Activated T-helper 1 cell treated with anti-CD3 and anti-CD28 coated beads, Interleukin-2, amount 50 U/mL, for 16 hours (primary cell): ENCODE measurements at places on chromosomes 12 and 14.

GRCh38 chr14:57865403-57866198, at the start of gene SLC35F4:
TSS of gene SLC35F4 (minus strand) at chr14:57866092.
- no peak for DNase-seq

DNA sequence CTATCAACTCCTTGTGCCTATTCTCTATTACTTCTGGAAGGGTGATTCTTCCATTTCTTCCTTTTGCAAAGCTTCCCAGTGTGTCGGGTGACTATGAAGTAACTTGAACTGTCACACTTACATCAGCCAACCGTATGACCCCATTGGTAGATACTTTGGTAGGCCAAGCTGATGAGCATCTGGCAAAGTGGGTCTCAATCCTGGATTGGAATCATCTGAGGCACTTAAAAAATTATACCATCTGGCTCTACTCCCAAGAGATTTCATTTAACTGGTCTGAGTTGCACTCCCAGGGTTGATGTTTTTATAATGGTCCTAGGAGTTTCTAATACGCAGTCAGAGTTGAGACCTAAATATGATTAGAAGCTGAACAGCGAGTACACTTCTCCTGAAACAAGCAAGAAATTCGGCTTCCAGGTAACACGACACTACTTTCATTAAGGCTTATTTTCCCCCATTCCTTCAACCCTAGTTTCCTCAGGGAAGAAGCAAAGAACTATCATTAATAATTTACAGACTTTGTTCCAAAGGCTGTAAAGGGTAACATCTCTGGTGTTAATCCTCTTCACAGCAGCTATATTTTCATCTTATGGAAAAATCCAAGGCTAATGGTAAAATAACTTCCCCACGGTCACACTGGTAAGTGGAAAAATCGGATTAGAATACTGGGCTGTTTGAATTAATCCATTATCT, 76.8 kb downstream of the PDE6H start:
- DNase-seq: no peak

GRCh38 chr12:75457191-75457590, 23.4 kb upstream of the GLIPR1 start:
- no peak for DNase-seq

GRCh38 chr12:45286621-45287020, 70.7 kb downstream of the ANO6 start:
- DNase-seq: no peak
